ENCODE measurements at places on chromosomes 3 and 15. TPM values are rescaled to one million over a fixed set of nuclear protein-coding genes. Genes with fewer than 3 reads are reported as not detected.

CDHR4 gene
- not detected for total RNA-seq

TTC23 gene
- total RNA-seq, result 37.3 TPM

RGMA gene
- total RNA-seq, result 76.7 TPM

OIP5 gene
- total RNA-seq, result not detected

CGNL1 gene
- 3.5 TPM for total RNA-seq

SIDT1 gene
- total RNA-seq, result not detected

CASR gene
- not detected for total RNA-seq

TMEM40 gene
- total RNA-seq, result not detected

MINDY4B gene
- not detected for total RNA-seq

CCDC39 gene
- total RNA-seq, result not detected

GRCh38 chr3:30751610-30752299, 142.7 kb downstream of the GADL1 start:
- no peak overlapping the region for H3K4me3 ChIP-seq
- no peak overlapping the region for H3K27ac ChIP-seq
- H3K4me1 ChIP-seq, result no peaks in the 10 kb centered on the region
- H3K36me3 ChIP-seq, result no peaks in the 10 kb centered on the region
- no peak for DNase-seq
- H3K27me3 ChIP-seq, result no peaks in the 10 kb centered on the region

DNA sequence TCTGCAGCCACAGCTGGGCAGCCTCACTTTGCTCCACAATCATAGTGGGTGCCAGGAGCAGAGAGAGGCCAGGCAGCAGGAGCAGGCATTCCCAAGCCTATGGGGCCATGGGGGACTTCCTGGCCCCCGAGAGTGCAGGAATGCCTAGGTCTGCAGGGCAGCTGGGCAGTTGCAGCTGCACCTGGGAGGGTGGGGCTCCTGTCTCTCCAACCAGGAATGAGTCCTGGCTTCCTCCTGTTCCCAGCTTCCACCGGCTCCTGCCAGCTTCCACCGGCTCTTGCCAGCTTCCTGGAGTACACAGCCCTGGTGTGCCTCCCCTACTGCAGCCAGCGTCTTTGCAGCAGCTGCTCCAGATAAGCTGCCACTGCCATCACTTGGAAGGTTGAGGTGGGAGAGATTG, 86.3 kb upstream of the CDV3 start:
- no peaks in the 10 kb centered on the region for H3K36me3 ChIP-seq
- H3K4me3 ChIP-seq, result no peak overlapping the region
- no peaks in the 10 kb centered on the region for H3K4me1 ChIP-seq
- H3K27ac ChIP-seq, result no peak overlapping the region

GRCh38 chr15:31245135-31245689, 81.4 kb upstream of the KLF13 start:
- no peak overlapping the region for H3K27ac ChIP-seq
- DNase-seq, result no peak
- H3K4me1 ChIP-seq, result no peaks in the 10 kb centered on the region

- H3K4me1 ChIP-seq, result peaks cover 49% of the 10 kb centered on the region
- peak overlapping the region; percentile 9 for H3K4me3 ChIP-seq
- H3K27me3 ChIP-seq, result no peaks in the 10 kb centered on the region
These were observed 48.9 kb downstream of the RFTN1 start for GRCh38 chr3:16464511-16465148.

GRCh38 chr3:133301194-133301593, 98.7 kb upstream of the BFSP2 start:
- H3K36me3 ChIP-seq, result no peaks in the 10 kb centered on the region
- no peak overlapping the region for H3K4me3 ChIP-seq
- no peaks in the 10 kb centered on the region for H3K4me1 ChIP-seq
- H3K27ac ChIP-seq, result no peak overlapping the region

- H3K4me3 ChIP-seq, result peak within 1 kb of the TSS; percentile 99
- no peaks in the 10 kb centered on the region for H3K36me3 ChIP-seq
- no peaks in the 10 kb centered on the region for H3K4me1 ChIP-seq
- H3K27me3 ChIP-seq, result no peaks in the 10 kb centered on the region
These were observed at the start of gene LRRK1 for GRCh38 chr15:100918690-100919480. Gene LRRK1, plus strand, starts transcription at chr15:100919357. Its CDS starts 5,276 bp downstream, at chr15:100924633.

- H3K27ac ChIP-seq, result no peak overlapping the region
- DNase-seq, result no peak
- H3K27me3 ChIP-seq, result no peaks in the 10 kb centered on the region
- no peaks in the 10 kb centered on the region for H3K4me1 ChIP-seq
- no peak overlapping the region for H3K4me3 ChIP-seq
These were observed 785.1 kb downstream of the EDEM1 start for GRCh38 chr3:5972586-5972985.

- no peak for DNase-seq
- no peaks in the 10 kb centered on the region for H3K4me1 ChIP-seq
- H3K27me3 ChIP-seq, result no peaks in the 10 kb centered on the region
These were observed 24.9 kb upstream of the PLSCR1 start for GRCh38 chr3:146569314-146569713.

DNA sequence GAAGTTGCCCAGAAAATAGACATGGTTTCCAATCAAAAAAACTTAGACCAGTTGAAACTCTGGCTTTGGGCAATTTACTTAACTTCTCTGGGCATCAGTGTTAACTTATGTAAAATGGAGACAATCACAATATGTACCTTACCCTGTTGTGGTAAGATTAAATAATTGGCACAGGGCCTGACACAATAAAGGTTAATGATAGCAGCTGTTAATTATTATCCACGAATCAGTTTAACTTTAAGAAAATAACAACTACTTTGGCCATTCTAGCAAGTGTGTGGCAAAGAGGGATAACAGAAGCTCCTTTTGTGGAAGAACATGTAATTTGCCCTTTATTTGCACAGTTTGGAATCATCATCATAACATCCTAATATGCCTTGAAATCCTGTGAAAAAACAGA, 787.6 kb downstream of the FHIT start:
- H3K27ac ChIP-seq, result no peak overlapping the region
- H3K4me1 ChIP-seq, result peaks cover 3% of the 10 kb centered on the region
- DNase-seq, result no peak

GRCh38 chr3:42473083-42473932, 29.1 kb upstream of the VIPR1 start:
- H3K27me3 ChIP-seq, result no peaks in the 10 kb centered on the region
- DNase-seq, result no peak
- H3K4me1 ChIP-seq, result no peaks in the 10 kb centered on the region
- H3K4me3 ChIP-seq, result no peak overlapping the region

DNA sequence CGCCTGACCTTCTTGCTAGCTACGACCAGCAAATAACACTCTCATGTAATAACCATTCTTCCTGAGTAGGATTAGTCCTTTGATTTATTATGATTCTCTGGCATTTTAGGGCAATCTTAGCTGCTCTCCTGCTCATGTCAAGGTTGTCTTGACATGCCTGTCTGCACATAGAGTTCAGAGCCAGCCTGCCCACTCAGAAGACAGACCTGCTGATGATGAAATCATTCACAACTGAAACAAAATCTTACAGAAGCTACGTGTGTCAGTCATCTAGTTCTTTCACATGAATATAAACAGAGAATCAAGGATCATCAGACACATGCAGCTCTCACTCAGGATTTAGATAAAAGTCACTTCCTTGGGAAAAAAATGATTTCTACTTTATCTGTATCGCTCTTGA, 173.6 kb upstream of the LYSMD4 start:
- H3K27me3 ChIP-seq, result no peaks in the 10 kb centered on the region
- H3K4me1 ChIP-seq, result no peaks in the 10 kb centered on the region

DNA sequence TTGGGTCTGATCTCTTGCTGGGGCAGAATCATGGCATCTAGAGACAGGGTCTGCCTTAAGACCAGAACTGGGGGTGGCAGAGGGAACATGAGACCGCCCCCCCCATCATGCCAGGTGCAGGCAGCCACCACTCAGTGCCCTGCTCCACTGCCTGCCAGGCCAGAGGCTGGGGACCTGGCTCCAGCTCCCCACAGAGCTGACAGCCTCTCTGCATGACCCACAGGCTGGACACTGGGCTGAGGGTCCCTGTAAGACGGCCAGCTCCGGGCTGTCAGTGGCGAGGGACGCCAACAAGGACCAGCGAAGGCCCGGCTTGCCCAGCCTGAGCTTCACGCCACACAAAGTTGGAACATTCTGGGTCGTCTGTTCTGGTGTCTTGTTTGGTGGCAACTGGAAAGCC, 145.6 kb downstream of the NSMCE3 start:
- no peaks in the 10 kb centered on the region for H3K4me1 ChIP-seq
- no peak overlapping the region for H3K27ac ChIP-seq
- H3K36me3 ChIP-seq, result no peaks in the 10 kb centered on the region
- no peak for DNase-seq
- H3K4me3 ChIP-seq, result no peak overlapping the region
- H3K27me3 ChIP-seq, result no peaks in the 10 kb centered on the region

DNA sequence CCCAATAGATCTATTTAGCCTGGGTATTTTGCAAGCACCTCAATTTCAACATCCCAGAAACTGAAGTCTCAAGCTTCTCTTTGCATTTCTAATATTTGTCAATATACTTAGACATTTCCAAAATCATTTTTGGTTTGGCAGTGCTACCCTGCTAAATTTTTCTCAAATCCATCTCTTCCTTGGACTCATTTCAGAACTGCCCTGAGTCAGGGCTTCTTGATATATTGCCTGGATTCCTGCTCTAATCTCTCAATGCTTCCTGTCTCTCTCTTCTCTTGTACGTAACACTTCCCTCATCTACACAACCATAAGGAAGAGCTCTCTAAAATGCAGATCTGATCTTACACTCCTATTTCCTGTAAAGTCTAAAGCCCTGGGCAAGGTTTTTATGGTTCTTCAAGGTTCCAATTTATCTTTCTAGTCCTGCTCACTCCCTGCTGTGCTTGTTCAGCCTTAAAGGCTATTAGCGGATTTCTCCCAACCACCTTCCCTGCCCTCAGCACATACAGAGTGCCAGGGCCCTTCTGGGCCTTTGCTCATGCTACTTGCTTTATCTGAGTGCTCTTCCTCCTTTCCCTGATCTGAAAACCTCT, 53.0 kb upstream of the MME start:
- H3K27ac ChIP-seq, result no peak overlapping the region
- no peaks in the 10 kb centered on the region for H3K4me1 ChIP-seq
- no peaks in the 10 kb centered on the region for H3K36me3 ChIP-seq
- no peak overlapping the region for H3K4me3 ChIP-seq

- H3K4me3 ChIP-seq, result no peak overlapping the region
- H3K36me3 ChIP-seq, result peaks cover 17% of the 10 kb centered on the region
- H3K4me1 ChIP-seq, result no peaks in the 10 kb centered on the region
- H3K27ac ChIP-seq, result no peak overlapping the region
- DNase-seq, result no peak
- H3K27me3 ChIP-seq, result no peaks in the 10 kb centered on the region
These were observed 42.0 kb upstream of the IMPG2 start for GRCh38 chr3:101362406-101362805.

GRCh38 chr3:48141604-48142137, 46.5 kb downstream of the CDC25A start:
- no peak for DNase-seq
- H3K27ac ChIP-seq, result no peak overlapping the region
- H3K27me3 ChIP-seq, result no peaks in the 10 kb centered on the region
- no peak overlapping the region for H3K4me3 ChIP-seq

DNA sequence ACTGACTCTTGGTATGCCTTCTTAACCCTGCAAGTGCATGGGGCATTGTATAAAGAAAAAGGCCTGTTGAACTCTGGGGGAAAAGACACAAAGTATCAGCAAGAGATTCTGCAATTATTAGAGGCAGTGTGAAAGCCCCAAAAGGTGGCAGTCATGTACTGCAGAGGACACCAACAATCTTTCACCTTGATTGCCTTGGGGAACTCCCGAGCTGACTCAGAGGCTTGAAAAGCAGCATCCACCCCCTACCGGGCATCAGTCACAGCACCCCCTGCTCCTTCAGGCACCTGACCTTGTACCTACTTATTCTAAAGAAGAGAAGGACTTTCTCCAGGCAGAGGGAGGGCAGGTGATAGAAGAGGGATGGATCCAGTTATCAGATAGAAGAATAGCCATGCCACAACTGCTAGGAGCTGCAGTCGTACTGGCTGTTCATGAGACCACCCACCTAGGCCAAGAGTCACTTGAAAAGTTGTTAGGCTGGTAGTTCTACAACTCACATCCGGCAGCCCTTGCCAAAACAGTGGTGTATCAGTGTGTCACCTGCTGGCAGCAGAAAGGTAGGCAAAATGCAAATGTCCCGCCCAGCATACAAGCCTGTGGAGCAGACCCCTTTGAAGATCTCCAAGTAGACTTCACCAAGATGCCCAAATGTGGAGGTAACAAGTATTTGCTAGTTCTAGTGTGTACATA, 241.6 kb upstream of the CNTN6 start:
- no peaks in the 10 kb centered on the region for H3K27me3 ChIP-seq
- no peak overlapping the region for H3K4me3 ChIP-seq
- no peak for DNase-seq
- no peaks in the 10 kb centered on the region for H3K36me3 ChIP-seq
- no peaks in the 10 kb centered on the region for H3K4me1 ChIP-seq

DNA sequence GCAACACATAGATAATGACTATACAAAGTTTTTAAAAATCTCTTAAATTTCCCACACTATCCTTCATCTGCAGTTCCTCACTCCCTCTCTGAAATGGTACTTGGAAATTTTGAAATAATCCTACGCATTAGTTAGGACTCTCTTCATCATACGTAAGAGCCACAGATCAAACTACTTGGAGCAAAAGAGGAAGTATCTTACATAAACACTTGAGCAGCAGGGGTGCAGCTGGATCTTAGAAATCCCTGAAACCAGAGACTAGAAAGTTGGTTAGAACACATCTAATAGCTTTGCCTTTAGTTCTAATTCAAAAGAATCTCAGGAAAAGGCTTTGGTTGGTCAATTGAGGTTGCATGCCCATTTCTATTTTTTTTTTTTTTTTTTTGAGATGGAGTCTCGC, 38.8 kb upstream of the ZNF445 start:
- no peaks in the 10 kb centered on the region for H3K36me3 ChIP-seq
- H3K4me3 ChIP-seq, result no peak overlapping the region
- H3K27me3 ChIP-seq, result no peaks in the 10 kb centered on the region
- DNase-seq, result no peak

DNA sequence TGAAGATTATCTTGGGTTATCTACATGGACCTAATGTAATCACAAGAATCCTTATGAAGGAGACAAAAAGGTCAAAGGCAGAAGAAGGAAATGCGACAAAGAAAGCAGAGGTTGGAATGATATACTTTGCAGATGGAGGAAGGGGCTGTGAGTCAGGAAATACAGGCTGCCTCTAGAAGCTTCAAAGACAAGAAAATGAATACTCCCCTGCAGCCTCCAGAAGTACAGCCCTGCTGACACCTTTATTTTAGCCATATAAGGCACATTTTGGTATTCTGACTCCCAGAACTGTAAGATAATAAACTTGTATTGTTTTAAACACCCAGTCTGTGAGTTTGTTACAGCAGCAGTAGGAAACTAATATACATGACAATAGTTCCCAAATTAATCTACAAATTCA, 58.6 kb downstream of the SIDT1 start:
- DNase-seq, result no peak
- H3K36me3 ChIP-seq, result no peaks in the 10 kb centered on the region
- H3K27ac ChIP-seq, result no peak overlapping the region

- peaks cover 12% of the 10 kb centered on the region for H3K4me1 ChIP-seq
- H3K27me3 ChIP-seq, result no peaks in the 10 kb centered on the region
- no peak overlapping the region for H3K27ac ChIP-seq
- H3K4me3 ChIP-seq, result no peak overlapping the region
These were observed 40.8 kb downstream of the HMG20A start for GRCh38 chr15:77461486-77461885.

GRCh38 chr3:123148772-123149171, 53.0 kb upstream of the SEC22A start:
- H3K27ac ChIP-seq, result no peak overlapping the region
- H3K36me3 ChIP-seq, result peaks cover 25% of the 10 kb centered on the region
- H3K27me3 ChIP-seq, result no peaks in the 10 kb centered on the region
- H3K4me3 ChIP-seq, result no peak overlapping the region
- no peak for DNase-seq

GRCh38 chr15:64476550-64476949, 16.2 kb downstream of the ZNF609 start:
- no peak for DNase-seq
- H3K27ac ChIP-seq, result no peak overlapping the region
- no peaks in the 10 kb centered on the region for H3K27me3 ChIP-seq

All from ascending aorta (tissue), 2 donors.